ENCODE measurements at places on chromosomes 1 and 21. TPM values are rescaled to one million over a fixed set of nuclear protein-coding genes. Genes with fewer than 3 reads are reported as not detected.

GRCh38 chr1:233387585-233387984 lies 60.1 kb downstream of the MAP3K21 start:
- no peak for DNase-seq

GRCh38 chr1:205943245-205943644 lies at the start of gene SLC26A9:
Gene SLC26A9, minus strand, starts transcription at chr1:205943456. Its CDS starts 7,636 bp downstream, at chr1:205935820.
- DNase-seq, result no peak

DNA sequence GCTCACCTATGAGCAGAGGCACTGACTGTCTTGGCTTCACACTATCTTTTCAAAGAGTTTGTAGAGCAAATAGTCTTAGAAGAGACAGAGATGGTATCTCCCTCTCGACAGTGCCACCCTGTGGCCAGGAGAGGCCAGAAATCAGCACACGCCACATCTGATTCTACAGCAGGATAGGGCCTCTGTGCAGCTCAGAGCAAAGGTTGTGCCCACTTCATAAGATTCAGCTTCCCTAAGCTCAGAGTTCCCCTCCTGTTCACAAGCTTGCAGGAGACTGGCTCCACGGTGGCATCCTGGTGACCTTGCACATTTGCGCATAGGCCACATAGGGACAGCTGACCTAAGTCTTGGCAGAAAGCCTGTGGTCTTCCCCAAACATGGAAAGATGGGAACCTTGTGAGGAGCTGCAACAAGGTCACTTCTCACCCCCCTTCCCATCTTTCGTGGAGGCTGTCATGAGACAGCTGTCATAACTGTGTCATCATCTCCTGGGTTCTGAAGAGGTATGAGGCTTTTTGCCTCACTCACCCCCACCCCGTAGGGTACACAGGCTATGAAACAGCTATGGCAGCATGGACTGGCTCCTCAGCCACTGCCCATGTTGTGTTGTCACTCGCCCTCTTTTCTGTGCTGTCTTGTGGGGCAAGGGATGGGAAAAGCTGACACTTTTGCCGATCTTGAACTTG lies 3.0 kb downstream of the ITLN2 start:
- peak; percentile 25 for DNase-seq

GRCh38 chr1:241518476-241519307 lies 863 bp downstream of the FH start:
- DNase-seq, result peak; percentile 7

- DNase-seq, result no peak
Observed at GRCh38 chr1:8424539-8425116, 106.7 kb downstream of the SLC45A1 start.

- no peak for DNase-seq
Observed at GRCh38 chr1:86478416-86479156, 9.9 kb downstream of the CLCA1 start.

DNA sequence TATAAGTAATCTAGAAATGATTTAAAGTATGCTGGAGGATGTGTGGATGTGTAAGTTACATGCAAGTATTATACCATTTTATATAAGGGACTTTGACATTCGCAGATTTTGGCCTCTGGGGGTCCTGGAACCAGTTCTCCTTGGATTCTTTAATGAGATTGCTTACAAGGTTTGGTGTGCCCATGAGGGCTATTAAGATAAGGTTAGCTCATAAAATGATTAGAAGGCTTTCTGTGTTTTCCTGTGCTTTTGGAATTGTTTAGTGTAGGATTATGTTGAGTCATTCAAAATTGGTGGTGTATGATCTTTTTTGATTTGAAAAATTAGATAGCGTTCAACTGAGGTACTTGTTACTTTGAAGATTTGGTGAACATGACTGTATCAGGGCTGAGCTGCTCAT lies 5.6 kb downstream of the USP25 start:
- no peak for DNase-seq

DNA sequence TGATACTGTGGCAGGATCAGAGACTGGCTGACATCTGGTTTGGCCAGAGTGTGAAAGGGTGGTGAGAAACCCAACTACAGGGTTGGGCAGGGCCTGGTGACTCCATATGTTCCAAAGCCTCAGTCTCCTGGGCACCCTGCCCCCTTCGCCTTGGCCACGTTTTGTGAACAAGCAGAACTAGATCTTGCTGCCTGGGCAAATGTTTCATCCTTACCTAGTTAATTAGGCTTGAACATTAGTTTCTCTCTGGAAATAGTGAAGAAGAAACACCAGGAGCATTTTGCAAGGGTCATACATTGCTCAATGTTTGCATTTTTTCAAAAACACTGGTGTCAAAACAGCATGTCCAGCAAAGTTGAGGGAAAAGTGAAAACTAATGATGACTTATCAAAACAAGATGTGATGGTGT lies 60.5 kb downstream of the MAP3K7CL start:
- no peak for DNase-seq

DNA sequence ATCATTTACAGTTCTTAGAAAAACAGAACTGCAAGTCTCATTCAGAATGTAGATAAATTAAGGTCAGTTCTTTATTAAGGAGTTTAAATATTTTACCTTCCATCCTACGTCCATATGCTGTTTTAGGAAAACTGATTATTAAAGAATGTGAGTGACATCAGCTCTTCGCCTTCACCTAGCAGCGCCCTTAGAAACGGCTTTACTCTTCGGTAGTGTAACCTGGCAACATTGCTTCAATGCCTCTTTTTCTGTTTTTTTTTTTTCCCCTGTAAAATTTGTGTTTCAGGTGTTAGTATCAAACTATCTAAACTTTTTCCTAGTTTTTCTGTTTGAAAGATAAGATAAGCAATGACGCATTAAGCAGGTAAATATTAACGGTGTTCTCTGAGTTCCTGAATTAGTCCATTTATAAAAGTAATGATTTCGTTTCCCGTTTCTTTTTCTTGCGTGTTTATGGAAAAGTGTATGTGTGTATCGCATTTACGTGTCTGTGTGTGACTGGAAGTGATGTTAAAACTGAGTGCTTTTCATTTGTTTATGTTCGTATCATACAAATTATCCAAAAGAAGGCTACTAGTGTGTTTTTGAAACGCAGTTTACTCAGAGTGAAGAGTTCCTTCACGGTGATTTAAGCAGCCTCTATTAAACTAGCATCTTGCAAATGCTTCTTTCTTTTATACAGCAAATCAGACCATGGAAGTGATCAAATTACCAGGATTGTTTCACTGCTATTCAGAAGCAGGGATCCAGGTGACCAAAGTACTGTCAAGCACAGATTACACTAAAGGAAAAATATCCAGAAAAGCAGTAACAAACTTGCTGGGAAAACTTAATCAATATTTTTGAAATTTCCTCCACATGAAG lies 139.0 kb downstream of the SDCCAG8 start:
- DNase-seq, result no peak

The RWDD3 gene
- 51.9 TPM for polyA plus RNA-seq

The SPATA46 gene
- 0.16 TPM for polyA plus RNA-seq

The TIAM1 gene
- polyA plus RNA-seq, result 8.7 TPM
